ENCODE measurements at places on chromosomes 3 and 15.

DNA sequence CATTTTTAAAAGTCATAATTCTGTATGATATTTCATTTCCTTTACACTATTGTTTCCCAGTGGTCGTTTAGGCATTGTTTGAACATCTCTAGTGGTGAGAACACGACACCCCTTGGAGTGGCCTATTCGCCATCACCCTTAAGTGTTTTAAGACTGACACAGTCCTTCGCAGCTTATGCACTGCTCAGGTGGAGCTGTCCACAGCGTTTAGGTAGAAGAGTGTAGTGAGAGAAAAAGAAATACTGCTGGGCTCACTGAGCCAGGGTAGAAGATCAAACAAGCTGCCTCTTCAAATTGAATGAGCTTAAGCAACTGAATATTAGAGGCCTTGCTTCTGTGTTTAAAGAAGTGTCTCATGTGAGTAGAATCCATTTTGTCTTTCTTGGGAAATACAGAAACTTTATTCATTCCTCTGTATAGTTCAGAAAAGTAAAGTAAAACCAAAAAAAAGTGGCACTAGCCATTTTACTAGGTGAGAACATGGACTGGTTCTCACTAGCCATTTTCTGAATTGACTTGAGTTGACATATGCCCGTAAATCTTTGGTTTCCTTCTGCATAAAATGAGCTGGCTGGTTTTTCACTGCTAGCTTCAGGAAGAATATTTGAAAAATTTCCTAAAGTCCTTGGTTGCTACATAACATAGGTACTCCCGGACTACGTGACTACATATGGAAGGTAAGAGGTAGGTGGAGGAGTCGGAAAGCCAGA, 155.9 kb downstream of the P3H2 start:
- no peak for DNase-seq

DNA sequence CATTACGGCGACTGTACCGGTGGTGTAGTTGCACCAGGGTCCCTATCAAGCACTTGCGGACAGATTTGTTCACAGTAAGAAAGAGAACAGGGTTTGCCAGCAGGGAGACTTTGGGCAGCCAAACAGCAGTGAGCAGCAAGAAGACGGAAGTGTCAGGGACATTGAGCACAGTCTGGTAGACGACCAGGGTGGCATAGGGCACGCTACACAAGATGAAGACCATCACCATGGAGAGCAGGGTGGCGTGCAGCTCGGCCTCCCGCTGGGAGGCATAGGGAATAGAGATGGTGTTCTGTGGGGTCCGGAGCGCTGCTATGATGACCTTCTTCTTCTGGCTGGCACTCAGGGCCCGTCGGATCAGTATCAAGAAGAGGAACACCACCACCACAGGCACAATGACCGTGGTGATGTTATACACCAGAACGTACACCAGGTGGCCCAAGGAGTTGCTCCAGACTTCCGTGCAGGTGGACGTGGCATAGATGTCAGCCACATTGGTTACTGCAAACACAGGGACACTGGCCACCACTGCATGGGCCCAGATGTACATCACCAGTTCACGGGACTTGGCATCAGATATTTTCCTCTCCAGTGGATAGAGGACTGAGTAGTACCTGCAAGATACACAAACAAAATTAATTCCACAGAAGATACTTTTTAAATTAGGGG, 19.1 kb upstream of the FSIP1 start:
- no peak for DNase-seq

GRCh38 chr3:58383476-58383875, 50.2 kb downstream of the PDHB start:
- no peak for DNase-seq

DNA sequence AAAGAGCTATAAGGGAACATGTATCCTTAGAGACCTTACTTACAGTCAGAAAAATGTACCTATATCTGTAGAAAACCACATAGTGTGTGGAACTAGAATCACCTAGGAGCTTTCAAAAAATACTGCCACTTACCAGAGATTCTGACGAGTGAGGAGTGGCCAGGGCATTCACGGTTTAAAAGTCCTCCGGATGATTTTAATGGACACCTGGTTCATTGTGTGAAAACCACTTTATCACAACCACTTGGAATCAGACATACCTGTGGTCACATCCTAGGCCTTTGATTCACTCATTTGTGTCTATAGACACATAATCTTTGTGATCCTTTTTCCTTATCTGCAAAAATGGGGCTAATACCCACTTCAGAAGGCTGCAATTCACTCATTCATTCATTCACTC, 159.8 kb downstream of the MBNL1 start:
- no peak for DNase-seq

GRCh38 chr15:83926116-83926515, 272.2 kb downstream of the ADAMTSL3 start:
- no peak for DNase-seq

- no peak for DNase-seq
Measured at GRCh38 chr3:129793319-129793718, 100.2 kb downstream of the TMCC1 start.

- DNase-seq: no peak
Measured at GRCh38 chr3:78351334-78351733, 1311.4 kb downstream of the ROBO2 start.

GRCh38 chr15:27481768-27482167, 510.8 kb downstream of the GABRG3 start:
- DNase-seq: no peak
